ENCODE measurements at places on chromosomes 6 and 20.
A peak's percentile ranks its signal among the peaks of the same experiment; 100 is the strongest.

DNA sequence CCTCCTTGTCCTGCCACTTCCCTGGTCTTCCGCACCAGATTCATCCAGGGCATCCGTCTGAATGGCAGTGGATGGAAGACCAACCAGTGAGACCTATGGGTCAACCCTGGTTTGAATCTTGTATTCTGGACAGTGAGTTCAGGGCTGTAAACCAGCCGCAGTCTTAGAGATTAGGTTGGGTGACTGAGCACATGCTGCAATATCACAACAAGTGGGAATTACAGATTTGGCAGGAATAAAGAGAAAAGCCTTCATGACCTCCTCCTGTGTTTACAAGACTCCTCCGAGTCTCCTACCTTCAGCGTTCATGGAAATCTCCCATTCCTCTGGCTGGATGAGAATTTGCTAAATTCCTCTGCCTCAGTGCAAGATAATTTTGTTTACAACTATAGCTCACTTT lies 9.9 kb downstream of the ECI2 start:
- no peak for DNase-seq

DNA sequence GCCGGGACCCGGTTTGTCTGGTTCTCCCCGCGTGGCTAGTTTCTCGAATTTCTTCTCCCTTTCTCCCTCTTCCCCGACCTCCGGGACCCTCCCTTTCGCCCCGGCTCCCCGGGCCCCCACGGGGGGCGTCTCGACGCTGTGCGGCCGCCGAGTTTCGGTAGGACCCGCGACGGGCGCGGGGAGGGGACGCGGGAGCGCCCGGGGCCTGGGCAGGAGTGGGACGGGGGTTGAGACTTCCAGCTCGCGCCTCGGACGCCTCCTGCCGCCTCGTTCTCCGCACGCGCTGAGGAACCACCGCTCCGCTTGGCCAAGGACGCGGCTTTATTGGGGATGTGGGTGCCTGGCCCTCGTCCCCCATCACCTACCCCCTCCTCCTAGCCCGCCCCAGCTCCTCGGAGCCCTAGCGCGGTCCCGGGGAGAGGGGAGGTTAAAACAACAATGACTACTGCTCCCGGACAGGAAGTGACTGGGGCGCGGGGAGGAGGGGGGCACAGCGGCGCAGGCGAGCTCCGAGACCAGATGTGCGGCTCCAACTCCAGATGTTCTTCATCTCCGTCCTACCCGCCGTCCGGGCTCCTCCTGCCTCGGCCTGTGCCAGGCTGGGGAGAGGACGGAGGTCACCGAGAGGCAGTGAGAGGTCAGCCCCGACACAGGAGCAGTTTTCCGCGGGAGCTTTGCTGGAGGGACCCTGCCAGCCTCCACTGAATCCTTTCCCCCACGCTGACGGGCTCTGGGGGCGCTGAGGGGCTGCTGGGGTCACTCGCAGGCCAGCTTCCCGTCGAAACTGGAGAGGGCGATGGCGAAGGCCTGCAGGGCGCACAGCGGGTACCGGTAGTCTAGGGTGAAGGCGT lies 917 bp upstream of the TEAD3 start:
- DNase-seq, result peak; percentile 55

DNA sequence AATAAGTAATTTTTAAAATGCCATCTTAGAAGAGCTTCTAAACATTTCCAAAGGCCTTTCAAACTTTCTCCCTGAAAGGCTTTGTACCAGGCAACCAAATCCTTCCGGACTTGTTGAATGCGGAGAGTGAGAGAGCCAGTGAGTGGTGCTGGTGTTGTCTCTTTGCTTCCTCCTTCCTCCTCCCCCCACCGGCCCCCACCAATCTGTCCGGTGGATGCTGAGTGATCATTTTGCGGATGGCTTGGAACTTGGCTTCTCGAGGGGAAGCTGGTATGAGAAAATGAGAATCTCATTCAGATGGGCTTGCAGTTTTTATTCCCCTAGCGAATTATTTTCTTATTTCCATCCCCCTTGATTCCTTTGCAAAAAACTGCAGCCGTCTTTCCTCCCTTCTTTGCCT lies 97.3 kb downstream of the ANKRD60 start:
- no peak for DNase-seq

DNA sequence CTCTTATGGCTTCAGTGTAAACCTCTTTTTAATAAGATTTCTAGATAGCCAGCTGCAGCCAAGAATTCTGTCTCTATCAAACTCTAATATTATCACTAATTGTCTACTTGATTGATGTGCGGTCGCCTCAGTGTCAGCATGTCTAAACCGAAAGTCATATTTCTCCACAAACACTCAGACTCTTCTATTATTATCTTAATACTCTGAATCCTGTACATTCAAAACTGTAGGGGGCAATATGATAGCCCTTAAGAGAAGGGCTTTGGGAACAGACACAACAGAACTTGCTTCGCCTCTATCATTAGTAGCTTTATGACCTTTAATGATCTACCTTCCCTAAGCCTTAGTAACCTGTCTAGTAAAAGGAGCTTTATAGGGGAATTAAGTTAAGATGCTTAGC lies 379.7 kb upstream of the PTCHD4 start:
- no peak for DNase-seq

DNA sequence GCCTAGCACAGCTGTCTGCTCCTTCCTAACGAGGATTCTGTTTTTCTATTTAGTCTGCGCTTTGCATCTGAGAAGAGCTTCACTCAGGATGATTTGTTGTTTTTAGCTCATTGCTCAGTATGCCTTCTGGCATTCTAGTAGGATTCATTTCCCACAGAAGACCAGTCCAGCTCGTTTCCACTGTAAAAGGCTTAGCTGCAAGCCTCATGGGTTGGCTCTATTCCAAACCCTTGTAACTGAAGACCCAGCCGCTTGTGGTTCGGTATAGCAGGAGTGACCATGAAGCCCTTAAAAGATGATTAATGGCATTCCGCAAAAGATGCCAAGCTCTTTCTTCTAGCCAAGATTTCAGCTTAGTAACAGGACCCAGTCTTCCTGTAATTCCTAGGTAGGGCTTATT lies 7.2 kb downstream of the ADGRF1 start:
- DNase-seq, result no peak

DNA sequence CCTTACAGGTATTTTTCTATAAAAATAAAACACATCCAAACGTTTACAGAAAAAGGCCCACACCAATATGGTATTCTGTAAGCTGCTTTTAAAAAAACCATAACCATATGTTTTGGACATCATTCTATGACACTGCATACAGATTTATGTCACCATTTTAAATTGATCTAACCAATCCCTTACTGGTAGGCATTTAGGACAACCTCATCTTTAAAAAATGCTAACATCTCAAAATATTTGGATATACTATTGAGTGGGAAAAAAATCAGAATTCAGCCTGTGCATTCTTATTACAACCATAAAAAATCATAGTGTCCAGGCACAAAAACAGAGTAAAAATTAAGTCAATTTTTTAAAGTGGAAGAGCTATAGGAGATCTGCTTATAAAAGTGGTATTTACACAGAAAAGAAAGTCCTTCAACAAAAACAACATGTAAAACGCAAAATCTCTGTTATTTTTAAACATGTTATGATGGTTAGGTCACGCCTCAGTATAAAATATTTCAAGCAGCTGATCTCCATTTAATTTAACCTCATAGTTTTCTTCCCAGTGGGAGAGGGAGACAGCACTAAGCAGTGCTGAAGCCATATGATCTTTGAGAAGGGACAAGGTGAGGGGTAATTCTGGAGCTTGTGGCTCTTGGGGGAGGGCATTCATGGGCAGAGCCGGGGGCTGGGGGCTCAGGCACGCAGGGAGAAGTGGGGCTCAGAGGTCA lies 21.2 kb downstream of the TRAM2 start:
- no peak for DNase-seq

DNA sequence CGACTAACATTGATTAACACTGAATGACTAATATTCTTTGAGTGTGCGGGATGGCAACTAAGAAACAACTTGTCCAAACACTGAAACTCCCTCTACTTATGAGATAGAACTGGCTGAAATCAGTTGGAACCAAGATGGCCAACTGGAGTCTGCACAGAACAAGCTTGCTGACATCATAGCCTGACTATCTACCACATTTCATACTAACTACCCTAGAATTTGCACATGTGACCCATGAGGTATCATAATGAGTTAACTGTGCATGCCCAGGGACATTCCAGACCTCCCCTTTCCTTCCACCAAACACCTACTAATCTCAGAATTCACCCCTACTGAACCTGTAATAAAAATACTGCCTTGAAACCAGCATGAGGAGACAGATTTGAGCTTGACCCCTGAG lies 43.2 kb downstream of the PHIP start:
- DNase-seq, result peak; percentile 5

GRCh38 chr6:89954721-89955148 lies 60.5 kb downstream of the GJA10 start:
- no peak for DNase-seq

DNA sequence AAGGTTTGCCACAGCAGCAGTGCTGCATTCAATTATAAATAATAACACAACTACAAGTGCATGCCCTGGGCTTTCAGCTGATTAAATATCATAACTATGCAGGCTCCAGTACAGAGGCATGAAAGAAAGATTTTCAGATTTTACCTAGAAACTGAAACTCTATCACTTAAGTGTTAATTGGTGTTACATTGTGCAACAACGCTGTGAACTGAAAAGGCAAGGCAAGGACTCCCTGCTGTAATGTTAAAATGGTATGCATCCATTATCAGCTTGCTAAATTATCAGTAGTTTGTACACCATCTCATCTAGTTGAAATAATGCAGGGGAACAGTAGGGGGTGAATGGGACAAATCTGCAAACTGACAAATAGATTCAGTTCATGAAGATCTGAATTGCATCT lies 976.7 kb upstream of the MANEA start:
- DNase-seq, result no peak

GRCh38 chr6:30087876-30088275 lies 12.3 kb upstream of the RNF39 start:
- no peak for DNase-seq

GRCh38 chr6:44034931-44035345 lies 92.3 kb downstream of the MRPL14 start:
- no peak for DNase-seq

GRCh38 chr6:41667195-41667594 lies 28.9 kb downstream of the MDFI start:
- DNase-seq, result no peak

DNA sequence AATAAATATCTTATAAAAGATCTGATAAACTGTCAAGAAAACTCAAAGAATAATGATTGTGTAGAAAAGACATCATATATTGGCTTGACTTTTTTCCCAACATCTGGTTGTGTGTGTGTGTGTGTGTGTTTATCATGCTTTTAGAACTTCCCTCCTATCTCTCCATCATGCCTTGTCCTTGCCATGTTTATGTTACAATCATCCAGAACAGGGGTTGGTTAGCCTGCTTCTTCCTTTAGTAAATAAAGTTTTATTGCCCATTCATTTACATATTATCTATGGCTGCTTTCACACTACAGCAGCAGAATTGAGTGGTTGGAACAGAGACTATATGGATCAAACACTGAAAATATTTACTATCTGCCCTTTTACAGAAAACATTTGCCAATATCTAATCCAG lies 52.8 kb upstream of the RIPOR2 start:
- no peak for DNase-seq

GRCh38 chr20:8903655-8904605 lies 165.0 kb upstream of the PLCB4 start:
- DNase-seq, result no peak

DNA sequence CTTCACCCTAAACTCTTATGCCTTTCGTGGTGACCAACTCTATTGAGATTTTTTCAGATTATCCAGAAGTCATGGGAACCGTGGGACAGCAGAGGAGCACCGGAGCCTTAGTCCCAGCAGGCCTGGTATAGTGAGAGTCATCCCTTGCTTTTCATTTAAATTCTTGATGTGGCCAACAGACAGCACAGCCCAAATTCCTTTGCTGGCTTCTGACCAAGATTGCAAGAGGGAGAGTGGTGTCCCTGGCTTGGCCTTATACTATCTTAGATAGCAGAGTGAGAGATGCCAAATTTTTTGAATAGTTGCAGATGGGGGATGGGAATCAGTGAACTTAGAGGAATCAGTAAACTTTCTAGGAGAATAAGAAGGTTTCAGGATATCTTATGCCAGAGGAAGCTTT lies 7.8 kb downstream of the STX11 start:
- DNase-seq, result no peak

- no peak for DNase-seq
Observed at GRCh38 chr20:37299718-37300528, 10.5 kb downstream of the MANBAL start.

GRCh38 chr6:14144678-14145113 lies 27.1 kb downstream of the CD83 start:
- DNase-seq, result peak; percentile 75

DNA sequence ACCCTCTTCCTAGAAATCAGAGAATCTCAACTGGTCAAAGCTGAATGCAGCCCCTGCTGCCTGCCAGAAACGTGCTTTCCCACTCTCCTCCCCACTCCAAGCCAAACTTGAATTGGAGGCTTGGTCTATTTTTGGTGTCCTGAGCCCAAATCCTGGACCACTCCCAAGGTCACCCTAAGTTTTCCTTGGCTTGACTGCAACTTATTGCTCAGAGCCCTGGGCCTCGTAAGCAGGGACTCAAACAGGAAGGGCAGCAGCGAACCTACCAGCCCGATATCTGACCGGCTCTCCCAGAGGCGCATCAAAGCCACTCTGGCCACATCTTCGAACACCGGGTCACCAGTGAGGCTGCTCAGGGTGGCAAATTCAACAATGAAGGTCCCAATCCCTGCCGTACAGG lies 12.7 kb downstream of the EDEM2 start:
- no peak for DNase-seq

- no peak for DNase-seq
Observed at GRCh38 chr6:73679009-73679408, 17.0 kb upstream of the CD109 start.

- DNase-seq, result no peak
Observed at GRCh38 chr6:89522778-89523177, 89.8 kb downstream of the ANKRD6 start.

DNA sequence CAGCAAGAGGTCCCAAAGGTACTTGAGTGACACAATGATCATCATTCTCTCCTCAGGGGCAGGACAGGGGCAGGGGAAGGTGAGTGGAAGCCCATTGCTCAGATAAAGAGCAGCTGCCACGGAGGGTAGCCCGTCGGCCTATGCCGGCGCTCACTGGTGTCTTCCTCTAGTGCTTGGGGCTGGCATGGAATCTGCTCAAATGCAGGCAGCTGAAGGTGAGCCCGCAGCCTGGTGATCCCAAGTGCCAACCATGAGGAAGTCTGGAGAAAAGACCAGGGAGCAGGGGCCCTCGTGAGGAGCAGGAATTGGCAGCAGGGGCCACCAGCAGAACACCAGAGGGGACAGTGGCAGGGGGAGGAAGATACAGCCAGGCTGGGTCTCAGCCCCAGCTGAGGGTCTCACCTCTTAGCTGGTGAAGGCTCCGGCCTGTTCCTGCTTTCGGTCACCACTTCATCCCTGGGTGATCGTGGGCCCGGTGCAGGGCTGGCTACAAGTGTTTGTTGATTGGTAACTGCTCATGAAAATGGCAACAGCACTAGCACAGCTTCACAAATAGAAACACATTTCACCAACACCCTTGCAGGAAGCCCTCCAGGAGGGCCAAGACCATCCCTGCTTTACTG lies 24.7 kb downstream of the RBCK1 start:
- DNase-seq, result no peak

- no peak for DNase-seq
Observed at GRCh38 chr20:3765171-3765882, 2.2 kb downstream of the ADISSP start.

- no peak for DNase-seq
Observed at GRCh38 chr20:34070859-34071258, 41.2 kb downstream of the EIF2S2 start.

- DNase-seq, result no peak
Observed at GRCh38 chr6:145384503-145384902, 350.8 kb downstream of the EPM2A start.

GRCh38 chr6:130945401-130945919 lies 117.6 kb downstream of the EPB41L2 start:
- DNase-seq, result no peak

GRCh38 chr20:50514750-50515149 lies 4.6 kb downstream of the PTPN1 start:
- peak; percentile 16 for DNase-seq

All from activated CD4-positive, alpha-beta T cell treated with anti-CD3 and anti-CD28 coated beads, Interleukin-2, amount 50 U/mL, for 48 hours (primary cell).